ENCODE measurements at places on chromosomes 4 and X.

- DNase-seq, result no peak
Measured at GRCh38 chrX:32896088-32896487, 315.3 kb downstream of the DMD start.

DNA sequence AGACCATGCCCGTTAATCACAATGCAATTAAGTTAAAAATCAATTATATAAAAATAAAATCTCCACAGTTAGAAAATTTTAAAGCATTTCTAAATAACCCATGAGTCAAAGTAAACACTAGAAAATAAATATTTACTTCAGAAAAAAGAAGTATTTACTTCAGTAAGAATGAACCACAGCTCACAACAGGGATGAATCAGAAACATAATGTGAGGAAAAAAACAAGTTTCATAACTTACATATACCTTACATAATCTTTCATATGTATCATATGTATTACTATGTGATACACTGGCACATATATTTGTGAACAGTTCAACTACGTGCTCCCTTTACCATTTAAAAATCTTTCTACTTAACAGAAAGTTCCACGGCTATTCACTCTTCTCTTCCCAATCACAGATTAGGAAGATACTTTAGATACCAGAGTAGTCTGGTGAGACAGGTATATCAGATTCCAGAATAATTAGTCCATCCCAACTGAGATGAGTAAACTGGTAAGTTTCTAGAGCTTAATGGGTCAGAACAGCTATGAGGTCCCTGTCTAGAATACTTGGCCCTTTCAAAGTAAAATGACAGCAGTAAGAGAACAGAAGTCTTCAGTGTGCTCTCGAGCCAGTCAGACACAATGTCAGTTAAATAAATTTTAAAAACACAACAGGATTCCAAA is 70.3 kb downstream of the SH3RF1 start:
- no peak for DNase-seq

DNA sequence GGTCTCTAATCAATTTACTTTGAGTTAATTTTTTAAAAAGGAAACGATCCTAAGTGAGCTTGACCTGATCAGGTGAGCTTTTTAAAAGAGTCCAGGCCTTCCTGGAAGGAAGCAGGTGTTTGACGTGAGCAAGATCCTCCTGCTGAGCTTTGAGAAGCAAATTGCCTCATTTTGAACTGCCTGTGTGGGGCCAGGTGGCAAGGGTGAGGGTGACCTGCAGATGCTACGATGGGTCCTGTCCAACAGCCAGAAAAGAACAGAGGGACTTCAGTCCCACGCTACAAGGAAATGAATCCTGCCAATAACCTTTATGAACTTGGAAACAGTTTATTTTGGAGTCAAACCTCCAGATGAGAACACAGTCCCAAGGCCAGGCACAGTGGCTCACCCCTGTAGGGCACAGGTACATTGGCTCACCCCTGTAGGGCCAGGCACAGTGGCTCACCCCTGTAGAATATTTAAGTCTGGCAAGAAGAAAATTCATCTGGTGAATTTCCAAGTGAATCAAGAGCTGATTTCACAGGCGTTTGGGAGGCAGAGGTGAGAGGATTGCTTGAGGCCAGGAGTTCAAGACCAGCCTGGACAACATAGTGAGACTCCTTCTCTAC is 58.1 kb downstream of the CASP3 start:
- no peak for DNase-seq

- no peak for DNase-seq
Measured at GRCh38 chr4:17236686-17237085, 275.2 kb downstream of the QDPR start.

DNA sequence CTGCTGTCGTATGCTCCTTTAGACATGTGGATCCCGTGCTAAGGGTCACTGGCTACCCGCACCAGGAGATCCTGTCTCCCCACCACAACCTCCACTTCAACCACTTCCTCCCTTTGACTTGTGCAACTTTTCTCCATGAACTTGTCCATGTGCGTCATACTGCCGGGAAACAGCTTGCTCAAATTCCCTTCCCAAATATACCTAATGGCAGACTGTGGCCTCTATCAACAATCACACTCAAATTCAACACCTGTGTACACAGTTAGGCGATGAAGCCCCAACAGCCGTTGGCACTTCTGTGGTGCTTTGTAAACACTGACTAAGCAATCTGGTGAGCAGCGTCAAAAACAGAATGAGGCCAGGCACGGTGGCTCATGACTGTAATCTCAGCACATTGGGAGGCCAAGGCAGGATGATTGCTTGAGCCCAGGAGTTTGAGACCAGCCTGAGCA is 49.5 kb downstream of the CD99L2 start:
- DNase-seq, result peak; percentile 81

DNA sequence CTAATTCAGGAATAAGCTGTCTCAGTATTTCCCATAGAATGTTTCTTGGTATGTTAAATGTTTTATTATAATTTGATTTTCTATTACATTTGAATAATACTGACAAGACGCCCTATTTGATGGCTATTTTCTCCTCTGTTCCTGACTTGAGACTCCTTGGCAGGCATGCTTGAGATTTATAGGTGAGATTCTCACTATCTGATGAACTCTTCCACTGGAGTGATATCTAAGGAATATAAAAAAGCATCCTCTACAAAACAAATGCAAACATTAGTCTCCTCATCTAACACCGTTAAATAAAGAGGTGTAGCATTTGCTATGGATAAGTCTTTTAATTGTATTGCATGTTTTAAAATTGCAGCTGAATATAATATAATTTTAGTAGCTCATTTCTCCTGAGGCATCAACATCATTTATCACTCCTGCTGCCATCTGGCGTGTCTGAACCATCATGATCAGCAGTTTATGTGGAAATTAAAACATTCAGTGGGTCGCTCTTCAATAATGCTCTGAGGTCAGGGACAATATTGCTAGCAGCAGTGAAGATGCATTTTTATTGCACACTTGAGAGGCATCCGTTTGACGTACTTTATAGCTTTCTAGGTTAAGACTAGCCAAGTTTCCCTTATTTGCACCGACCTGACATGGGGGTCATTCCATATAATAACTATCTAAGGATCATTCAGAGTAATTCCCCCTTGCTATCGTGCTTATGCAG is 210.4 kb upstream of the GALNTL6 start:
- DNase-seq, result no peak
